ENCODE measurements at places on chromosomes 7 and 10.

GRCh38 chr7:55073051-55073511 lies 54.3 kb downstream of the EGFR start:
- DNase-seq = no peak

GRCh38 chr7:126727930-126728391 lies 524.8 kb downstream of the GRM8 start:
- no peak for DNase-seq

GRCh38 chr7:125436220-125436619 lies 506.6 kb upstream of the POT1 start:
- DNase-seq = no peak

- no peak for DNase-seq
Observed at GRCh38 chr7:116726713-116727431, 54.9 kb downstream of the MET start.

GRCh38 chr10:118204292-118204943 lies 137.7 kb downstream of the FAM204A start:
- DNase-seq = no peak

DNA sequence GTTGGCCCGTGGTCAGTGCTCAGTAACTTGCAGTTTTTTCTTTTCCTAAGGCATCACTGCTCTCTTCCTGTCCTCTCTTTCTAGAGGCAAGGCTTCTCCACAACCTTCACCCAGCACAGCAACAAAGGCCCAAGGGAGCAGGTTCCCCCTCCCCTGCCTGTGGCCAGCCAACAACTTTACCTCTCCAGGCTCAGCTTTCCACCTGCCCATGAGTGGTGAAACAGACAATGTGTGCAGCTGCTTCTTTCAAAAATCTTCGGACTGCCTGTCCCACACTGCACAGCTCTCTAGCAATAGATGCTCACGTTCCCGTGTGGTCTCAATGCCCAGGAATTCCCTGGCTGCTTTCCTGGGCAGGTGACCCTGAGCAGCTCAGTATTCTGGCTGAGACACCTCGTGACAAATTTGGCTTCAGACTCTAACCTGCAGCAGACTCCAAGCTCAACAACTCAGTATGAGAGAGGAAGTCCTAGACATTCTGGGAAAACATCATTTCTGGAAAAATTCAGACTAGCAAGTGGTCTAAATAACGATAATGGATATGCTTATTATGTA lies 28.9 kb upstream of the TMEM72 start:
- DNase-seq = no peak

DNA sequence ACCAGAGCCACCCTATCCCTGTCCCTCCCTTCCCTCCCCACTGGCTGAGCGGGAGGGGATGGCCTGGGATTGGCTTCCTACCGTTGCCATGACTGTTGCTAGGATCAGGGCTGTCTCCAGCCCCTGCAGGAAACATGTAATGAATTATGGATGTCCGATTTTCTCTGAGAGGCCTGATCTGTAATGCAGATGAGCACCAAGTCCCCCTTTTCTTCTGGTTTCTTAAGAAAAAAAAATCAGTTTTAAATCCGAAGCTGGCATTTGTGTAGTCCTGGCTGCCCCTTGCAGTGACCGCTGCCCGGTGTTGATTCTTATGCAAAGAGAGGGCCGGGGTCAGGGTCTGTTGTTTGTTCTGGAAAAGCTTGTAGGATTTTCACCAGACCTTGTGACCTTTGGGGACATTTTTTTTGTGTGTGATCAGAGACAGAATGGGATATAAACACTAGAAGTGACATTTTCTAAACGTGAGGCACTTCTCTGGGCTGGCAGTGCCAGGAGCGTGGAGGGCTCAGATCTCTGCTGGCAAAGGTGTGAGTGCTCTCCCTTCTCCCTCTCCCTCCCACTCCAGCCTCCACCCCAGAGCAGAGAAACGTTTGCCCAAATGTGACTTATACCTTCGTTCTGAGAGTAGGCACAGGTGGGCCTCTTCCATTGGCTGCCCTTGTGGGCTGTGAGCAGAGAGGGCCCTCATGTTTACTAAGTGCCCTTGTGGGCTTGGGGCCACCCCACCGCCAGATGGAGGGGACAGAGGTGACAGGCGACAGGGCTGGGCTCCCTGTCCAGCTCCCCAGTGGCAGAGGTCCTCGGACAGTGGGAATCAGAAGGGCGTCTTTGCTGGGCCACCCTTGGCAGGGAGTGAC lies 127.5 kb downstream of the DNAJB6 start:
- DNase-seq = no peak

DNA sequence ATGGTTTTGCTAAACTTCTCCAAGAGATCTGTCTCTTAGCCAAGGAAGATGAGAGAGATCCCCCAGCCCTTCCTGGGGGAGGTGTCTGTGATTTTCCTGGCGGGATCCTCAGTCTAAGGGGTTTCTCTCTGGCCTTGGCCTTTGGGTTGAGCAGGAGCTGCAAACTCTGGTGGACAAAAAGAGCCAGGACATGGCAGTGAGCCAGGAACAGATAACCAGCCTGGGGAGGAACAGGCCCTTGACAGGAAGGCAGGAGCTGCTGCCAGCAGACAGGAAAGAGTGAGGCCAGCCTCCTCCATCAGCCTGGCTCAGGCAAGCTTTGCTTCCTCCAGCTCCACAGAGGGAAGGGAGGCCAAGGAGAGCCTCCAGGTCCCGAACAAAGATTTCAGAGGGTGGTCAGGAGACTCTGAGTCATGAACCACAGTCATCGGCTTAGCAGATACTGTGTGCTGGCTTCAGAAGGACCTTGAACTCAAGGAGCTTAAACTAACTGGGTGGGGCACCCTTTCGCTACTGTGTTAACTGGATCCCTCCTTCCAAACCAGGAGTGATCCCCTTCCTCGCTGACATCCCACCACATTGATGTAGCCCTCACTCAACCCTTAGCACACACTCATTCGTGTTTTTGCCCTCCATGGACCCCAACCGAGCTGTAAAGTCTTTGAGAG lies 34.7 kb downstream of the DDIT4 start:
- no peak for DNase-seq

- DNase-seq = no peak
Observed at GRCh38 chr10:49394933-49395740, 752 bp downstream of the DRGX start.

DNA sequence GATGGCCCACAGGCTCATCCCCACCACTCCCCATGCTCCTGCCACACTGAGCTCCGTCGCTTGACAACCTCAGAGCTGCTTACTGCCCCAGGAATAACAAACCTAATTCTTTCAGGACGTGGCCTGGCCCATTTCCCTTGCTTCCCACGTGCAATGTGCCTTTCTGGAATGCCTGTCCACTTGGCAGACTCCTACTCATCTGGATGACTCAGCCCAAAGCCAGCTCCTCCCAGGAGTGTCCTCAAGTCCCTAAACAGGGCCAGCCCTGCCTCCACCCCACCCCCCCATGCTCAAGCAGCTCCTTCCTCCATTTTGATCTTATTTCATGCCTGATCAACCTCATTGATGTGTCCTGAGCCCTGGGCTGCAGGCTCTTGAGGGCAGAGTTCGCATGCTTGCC lies 164.9 kb upstream of the RNF32 start:
- DNase-seq = no peak

- no peak for DNase-seq
Observed at GRCh38 chr7:32379510-32380112, 110.6 kb downstream of the LSM5 start.

DNA sequence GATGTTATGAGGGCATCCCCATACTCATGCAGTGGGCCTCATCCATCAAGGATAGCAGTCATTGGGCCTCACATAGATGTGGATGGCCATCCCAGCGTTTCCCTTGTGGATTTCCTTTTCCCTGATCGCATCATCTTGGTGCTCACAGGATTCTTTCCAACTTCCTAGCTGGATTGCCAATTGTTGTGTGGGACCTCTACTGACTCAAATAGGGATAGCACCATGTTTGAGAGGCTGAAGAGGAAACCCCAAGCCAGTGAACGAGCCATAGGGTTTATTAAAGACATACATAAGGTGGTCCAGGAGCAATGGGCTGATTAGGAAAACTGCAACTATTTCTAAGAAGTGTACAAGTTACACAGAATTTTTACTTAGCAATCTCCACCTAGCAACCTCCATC lies 21.8 kb downstream of the ASZ1 start:
- DNase-seq = no peak

- no peak for DNase-seq
Observed at GRCh38 chr7:92631850-92632487, 41.8 kb upstream of the FAM133B start.

DNA sequence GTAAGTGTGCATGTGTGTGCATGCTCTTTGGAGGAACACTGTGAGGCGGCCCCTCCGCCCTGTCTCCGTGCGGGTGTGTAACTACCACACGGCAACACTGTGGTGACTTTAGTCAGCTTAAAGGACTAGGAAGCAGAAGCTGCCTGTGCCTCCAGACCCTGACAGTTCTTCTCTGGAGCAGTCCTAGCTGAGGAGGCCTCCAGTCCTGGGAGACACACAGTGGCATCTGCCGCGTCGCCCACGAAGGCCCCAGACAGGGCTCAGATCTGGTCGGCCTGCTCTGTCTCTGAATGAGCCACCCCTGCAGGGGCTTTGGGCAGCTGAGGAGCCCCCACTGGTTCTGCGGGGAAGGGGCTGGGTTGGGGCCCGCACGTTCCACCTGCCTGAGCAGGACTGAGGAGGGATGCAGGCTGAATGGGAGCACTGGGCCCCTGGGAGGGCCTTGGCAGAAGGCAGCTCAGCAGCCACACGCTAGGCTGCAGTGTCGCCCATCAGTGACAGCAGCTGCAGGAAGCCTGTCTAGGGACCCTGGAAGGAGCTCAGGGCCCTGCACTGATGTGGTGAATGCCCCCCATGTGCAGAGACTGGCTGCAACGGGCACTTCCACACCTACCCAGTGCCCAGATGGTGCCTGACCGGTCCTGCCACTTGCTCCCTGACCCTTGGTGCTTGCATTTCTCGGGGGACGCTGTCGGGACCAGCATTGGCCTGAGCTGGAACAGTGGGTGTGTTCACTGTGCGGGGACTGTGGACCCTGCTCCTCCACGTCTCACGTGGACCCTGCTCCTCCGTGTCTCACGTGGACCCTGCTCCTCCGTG lies 27.3 kb upstream of the KNDC1 start:
- DNase-seq = no peak

DNA sequence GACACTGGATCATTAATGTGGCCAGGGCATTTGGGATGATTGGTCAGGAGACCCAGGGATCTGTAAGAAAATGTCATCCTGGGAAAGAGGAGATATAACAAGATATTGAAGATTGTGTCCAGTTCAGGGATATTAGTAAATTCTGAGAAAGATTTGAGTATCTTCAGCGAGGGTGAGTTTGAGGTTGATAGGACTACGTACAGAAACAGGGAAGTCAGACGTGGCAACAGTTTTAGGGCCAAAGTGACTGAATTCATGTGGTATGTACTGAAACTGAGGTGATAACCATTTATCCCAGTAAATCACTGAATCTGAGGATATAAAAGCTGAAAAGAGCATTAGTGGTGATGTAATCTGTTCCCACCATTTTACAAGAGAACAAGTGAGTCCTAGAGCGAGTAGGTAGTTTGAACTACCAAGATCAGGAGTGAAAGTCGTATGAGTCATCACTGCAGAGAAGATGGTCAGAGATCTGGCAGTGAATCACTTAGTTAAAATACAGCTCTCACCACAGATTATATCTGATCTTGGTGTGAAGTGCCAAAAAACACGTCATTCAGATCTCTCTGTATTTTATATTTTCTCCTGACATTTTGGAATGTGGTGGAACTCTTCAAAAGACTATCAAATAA lies 220.5 kb downstream of the CDK14 start:
- no peak for DNase-seq

DNA sequence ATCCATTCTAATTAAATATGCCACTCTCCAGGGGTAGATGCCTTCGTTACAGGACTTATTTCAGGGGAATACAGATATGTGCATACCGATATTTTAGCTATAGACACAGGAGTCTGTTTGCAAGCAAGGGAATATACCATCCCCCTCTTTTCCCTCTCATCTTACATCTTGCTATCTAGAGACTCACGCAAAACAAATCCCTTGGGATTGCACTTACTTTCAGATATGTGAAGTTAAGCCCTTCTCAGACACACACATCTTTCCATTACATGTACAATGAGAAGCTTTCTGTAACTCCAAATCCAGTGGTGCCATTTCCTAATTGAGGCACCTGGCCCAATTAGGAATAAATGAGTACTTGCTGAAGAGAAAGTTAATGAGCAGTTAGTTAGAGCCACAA lies 250.4 kb upstream of the FZD8 start:
- no peak for DNase-seq

- no peak for DNase-seq
Observed at GRCh38 chr10:11639849-11640764, 28.7 kb upstream of the USP6NL start.

DNA sequence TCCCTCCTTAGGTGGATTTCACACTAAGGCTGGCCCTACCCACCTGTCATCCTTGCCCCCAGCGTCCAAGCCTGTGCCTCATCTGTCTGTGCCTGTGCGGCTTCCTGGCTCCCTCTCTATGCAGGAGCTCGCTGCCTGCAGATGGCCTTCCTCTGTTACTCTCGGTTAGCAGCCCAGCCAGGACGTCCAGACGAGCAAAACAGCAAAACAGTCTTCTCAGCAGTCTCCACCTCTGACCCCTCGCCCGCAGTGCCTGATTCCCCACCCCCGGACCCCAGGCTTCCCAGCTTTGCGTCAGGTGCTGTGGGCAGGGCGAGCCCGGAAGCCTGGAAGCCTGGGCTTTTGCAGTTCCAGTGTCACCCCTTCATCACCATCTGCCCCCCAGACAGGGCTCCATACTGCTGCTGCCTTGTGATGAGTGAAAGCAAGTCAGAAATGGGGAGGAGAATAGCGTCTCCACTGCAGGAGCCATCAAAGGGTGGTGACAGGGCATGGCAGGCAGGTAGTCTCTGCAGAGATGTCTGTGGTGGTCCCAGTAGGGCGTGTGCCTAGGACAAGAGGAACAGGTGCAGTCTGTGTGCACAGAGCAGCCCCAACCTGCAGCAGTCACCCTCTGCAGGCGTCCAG lies 88.5 kb downstream of the ADCY1 start:
- DNase-seq = no peak

DNA sequence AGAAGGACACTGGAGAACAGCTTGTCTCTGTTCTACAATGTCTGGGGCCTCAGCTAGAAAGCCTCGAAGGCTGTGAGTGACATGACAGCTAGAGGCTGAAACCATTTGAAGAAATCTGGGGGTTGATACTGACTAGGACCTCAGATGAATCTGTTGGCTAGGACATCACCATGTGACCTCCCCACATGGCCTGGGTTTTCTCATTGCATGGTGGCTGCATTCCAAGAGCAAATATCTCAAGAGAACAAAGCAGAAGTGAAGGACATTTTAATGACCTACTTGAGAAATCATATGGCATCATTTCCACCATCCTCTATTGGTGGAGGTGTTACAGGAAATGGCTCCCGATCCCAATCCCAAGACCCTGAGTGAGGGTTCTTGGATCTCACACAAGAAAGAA lies 450.6 kb upstream of the AUTS2 start:
- no peak for DNase-seq

GRCh38 chr7:113548137-113548536 lies 370.7 kb downstream of the PPP1R3A start:
- DNase-seq = no peak

DNA sequence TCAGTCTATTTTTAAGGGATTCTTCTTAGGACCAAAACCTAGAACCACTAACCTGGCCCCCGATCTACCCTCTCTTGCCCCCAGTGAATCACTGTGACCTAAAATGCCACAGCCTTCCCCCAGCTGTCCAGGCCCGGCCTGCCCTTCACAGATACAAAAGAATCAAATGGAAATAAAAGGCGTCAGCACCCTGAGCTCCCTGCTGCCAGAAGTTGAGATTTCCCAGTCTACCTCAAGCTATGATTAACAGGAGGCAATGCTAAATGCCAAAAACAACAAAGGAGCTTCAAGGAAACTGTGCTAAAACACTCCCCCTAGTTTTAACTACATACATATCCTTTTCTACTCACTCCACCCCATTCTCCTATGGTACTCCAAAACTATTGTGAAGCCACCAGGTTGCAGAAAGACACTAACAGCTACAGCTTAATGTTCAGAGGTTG lies 67.8 kb downstream of the GSAP start:
- DNase-seq = no peak
